Activated T-cell treated with anti-CD3 and anti-CD28 coated beads, Interleukin-2, amount 50 U/mL, for 1 hour (primary cell): ENCODE measurements at places on chromosomes 12 and 14.

- no peak for DNase-seq
Observed at GRCh38 chr14:30657606-30658163, 35.6 kb downstream of the SCFD1 start.

- no peak for DNase-seq
Observed at GRCh38 chr12:20376984-20377383, 8.6 kb downstream of the PDE3A start.

GRCh38 chr12:12379831-12380730 is 23.2 kb downstream of the BORCS5 start:
- DNase-seq = peak; percentile 29

DNA sequence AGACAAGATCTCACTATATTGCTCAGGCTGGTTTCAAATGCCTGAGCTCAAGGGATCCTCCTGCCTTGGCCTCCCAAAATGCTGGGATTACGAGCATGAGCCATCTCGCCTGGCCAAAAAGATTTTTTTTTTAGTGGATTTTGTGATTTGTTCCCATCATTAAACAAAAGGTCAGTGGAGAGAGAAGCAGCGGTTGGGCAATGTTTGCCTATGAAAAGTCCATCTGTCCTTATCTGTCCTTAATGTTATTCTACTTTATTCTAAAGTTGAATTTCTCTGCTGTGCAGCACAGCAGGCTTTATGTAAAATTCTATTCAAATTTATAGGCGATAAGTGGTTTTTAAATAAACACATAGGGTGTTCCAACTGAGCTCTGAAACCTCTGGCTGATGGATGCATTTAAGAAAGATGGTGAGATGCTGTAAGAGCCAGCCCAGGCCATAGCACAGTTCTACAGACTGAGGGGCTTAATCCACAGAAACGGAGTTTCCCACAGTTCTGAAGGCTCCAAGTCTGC is 18.8 kb downstream of the HCAR2 start:
- no peak for DNase-seq

GRCh38 chr14:105767315-105767714 is 240.9 kb downstream of the TMEM121 start:
- no peak for DNase-seq

- peak; percentile 63 for DNase-seq
Observed at GRCh38 chr12:12807970-12808702, 5.0 kb upstream of the DDX47 start.

GRCh38 chr14:52148371-52148770 is 79.5 kb upstream of the NID2 start:
- DNase-seq = no peak

DNA sequence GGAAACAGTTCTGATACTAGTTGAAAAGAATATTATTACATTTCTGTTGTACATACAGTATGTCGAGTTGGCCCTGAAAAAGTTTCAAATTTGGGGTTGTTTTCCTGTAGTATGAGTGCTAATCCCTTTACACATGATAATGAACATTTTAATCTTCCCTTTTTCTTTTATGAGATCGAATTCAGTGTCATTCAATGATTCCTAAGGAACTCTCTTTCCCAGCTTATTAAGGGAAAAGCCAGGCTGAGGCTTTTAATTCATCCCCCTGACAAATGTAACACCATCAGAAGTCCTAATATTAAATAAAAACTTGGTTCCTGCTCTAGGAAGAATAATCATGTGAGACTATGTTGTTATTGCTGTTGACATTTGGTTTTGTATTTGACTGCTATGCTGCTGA is 42.9 kb upstream of the USP44 start:
- DNase-seq = no peak

DNA sequence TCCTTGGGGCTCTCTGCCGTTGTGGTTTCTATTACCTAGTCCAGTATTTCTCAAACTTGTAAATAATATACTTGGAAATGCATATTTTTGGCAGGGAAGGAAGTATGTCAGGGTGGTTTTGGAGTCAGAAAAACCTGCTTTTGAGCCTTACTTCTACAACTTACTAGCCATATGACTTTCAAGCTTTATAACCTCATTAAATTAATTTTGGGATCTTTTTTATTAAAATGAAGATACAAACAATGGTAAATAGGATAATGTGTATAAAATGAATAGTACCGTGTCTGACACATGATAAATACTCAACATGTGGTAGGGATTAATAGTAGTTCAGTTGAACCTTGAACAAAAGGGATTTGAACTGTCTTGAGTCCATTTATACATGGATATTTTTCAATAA is 406.3 kb downstream of the ATP23 start:
- DNase-seq = no peak

DNA sequence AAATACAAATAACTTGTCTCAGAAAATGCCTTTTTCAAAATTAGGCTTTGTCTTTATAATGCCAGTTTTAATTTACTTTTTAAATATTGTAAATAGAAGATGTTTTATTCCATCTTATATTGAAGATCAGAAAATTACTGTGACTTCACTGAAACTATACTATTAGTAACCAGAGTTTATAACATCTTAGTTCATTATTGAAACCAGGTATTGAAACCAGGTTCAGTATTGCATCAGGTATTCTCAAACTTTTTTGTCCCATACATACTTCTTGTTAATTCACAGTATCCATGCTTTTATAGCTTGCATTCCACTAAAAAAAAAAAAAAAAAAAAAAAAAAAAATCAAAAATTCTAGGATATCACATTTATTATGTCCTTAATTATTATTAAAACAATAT is 227.5 kb downstream of the GXYLT1 start:
- DNase-seq = no peak

DNA sequence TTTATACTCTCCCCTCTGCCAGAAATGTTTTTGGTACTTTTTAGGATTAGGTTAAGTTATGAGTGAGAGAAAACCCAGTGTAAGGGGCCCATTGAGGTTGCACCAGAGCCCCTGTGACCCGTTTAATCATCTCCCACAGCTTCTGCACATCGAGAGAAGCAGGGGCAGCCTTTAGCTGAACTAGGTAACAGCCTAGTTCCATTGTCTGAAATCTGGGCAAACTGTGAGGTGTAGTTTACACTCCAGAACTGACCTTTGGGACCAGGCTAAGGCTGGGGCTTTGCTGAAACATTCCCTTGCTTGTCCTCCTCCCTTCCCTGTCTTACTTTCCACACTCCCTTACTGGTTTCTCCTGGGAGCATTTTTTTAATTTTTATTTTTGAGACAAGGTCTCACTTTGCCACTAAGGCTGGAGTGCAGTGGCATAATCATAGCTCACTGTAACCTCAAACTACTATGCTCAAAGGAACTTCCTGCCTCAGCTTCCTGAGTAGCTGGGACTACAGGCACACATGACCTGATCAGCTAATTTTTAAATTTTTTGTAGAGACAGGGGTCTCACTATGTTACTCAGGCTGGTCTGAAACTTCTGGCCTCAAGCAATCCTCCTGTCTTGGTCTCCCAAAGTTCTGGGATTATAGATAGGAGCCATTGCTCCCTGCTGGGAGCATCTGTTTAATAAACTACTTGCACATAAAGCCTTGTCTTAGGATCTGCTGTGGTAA is 25.9 kb upstream of the DHRS2 start:
- DNase-seq = no peak
